Occipital lobe (tissue), 3 donors: ENCODE measurements at places on chromosomes 13 and 19.

DNA sequence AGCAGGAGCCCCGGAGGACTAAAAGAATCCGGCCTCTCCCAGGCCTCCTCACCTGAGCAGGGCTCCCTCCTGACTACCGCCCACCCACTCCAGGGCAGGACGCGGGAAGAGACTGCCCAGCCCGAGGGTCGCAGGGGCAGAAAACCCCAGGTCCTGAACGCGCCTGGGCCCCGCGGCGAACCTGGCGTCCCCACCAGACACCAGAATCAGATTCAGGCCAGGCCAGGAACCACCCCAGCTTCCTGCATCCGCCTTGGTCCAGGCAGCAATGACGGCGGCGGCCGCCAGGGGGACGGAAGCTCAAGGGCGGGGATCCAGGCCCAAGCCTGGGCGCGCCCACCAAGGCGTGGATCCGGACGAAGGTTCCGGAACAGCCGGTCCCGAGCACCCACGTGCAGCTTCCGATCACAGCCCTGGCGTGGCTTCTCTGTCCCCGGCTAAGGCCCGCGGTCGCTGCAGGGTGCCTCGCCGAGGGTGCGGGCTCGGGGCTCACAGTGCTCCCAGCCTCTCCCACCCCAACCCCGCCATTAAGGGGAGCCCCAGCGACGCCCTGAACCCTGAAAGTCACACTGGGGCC lies 3.6 kb downstream of the LGALS7 start:
- DNase-seq = peak; percentile 22

DNA sequence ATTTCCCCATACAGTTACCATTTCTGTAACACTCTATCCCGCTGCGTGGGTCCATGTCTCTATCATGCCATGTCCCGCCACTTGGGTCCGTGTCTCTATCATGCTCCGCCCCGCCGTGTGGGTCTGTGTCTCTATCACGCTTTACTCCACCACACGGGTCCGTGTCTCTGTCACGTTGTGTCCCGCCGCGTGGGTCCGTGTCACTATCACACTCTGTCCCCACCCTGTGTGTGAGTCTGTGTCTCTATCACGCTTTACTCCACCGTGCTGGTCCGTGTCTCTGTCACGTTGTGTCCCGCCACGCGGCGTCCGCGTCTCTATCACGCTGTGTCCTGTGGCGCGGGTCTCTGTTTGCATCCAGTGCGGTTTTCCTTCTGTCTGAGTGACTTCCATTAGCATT lies 11.6 kb downstream of the ADPRHL1 start:
- DNase-seq = no peak

DNA sequence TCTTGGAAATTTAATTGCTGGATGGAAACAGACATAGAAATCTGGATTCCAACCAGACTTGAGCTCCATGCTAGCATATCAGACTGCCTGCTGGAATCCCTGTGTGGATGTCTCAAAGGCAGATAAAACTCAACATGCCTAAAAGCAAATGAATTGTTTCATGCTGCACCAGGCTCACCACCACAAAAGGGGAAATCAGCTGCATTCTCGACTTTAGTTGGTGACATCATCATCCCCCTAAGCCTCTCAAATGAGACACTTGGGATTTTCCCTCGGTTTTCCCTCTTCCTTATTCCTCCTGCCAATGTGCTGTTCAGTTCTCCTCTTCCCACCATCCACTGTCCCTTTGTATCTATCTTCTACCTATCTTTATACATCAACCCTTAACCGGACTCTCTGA lies 134.3 kb downstream of the ZDHHC20 start:
- no peak for DNase-seq

GRCh38 chr19:51800473-51801244 lies 5.7 kb downstream of the FPR3 start:
- DNase-seq = no peak

GRCh38 chr19:40465025-40465556 lies 454 bp downstream of the BLVRB start:
- no peak for DNase-seq

- no peak for DNase-seq
Observed at GRCh38 chr13:59880468-59880867, 283.3 kb downstream of the DIAPH3 start.

DNA sequence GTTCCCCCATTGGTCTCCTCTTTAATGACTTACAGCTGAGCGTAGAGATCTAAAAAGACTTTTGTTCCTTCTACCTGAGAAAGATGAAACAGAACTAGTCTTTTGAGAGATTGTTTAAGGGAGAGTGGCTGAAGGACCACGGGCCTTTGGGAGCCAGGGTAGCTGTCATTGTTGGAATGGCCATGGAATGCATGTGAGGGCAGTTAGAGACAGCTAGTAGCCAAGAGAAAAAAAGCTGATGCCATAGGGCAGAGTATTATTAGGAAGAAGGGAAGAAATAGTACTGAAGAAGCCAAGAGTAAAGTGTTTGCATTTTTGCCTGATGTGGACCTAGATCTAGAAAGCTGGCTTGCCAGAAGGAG lies 5.6 kb downstream of the ZNF507 start:
- no peak for DNase-seq

DNA sequence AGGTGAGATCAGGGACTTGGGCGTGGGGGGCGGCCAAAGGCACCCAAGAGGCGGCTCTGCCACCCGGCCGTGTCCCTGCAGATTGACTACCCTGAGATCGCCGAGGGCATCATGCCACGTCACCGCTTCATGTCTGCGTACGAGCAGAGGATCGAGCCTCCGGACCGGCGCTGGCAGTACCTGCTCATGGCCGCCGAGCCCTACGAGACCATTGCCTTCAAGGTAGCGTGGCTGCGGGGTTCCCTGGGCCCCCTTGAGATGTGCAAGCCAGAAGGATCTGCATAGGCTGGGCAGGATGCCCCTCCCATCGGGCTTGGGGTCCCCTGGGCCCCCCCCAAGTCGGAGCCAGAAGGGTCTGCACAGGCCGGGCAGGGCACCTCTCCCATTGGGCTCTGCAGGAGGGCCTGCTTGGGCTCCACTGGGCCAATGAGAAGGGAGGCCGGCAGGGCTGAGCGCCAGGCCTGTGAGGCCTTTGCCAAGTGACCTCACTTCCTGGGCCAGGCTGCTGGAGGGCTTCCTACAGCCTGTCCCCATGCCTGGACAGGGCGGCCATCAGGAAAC lies 2.2 kb upstream of the AMH start:
- no peak for DNase-seq

GRCh38 chr13:22428188-22428828 lies 752.5 kb upstream of the SGCG start:
- no peak for DNase-seq
